ENCODE measurements at places on chromosomes 13 and 19.

DNA sequence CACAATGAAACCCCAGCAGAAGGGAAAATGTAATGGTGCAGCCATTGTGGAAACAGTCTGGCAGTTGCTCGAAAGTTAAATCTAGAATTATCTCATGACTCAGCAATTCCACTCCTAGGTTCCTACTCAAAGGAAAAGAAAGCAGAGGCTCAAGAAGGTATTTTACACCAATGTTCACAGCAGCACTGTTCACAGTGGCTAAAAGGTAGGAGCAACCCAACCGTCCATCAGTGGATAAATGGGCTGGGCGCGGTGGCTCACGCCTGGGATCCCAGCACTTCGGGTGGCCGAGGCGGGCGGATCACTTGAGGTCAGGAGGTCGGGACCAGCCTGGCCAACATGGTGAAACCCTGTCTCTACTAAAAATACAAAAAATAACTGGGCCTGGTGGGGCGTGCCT, 25.9 kb downstream of the ZFR2 start:
- no peak for DNase-seq

DNA sequence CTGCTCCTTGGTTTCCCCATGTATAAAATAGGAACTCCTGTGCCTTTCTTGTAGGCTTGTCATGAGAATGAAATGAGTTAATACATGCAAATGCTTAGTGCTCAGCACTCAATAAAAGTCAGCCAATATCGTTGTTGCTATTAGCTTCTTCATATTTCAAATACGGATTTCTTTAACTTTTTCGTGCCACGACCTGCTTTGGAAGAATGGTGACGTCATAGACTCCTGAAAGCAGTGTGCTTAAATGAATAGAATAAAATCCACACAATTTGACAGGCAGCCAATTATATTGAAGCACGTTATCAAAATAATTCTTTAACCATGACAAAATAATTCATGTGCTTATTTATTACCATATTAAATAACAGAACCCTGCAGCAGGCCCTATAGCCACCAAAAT, 26.6 kb upstream of the CDC16 start:
- DNase-seq = no peak

DNA sequence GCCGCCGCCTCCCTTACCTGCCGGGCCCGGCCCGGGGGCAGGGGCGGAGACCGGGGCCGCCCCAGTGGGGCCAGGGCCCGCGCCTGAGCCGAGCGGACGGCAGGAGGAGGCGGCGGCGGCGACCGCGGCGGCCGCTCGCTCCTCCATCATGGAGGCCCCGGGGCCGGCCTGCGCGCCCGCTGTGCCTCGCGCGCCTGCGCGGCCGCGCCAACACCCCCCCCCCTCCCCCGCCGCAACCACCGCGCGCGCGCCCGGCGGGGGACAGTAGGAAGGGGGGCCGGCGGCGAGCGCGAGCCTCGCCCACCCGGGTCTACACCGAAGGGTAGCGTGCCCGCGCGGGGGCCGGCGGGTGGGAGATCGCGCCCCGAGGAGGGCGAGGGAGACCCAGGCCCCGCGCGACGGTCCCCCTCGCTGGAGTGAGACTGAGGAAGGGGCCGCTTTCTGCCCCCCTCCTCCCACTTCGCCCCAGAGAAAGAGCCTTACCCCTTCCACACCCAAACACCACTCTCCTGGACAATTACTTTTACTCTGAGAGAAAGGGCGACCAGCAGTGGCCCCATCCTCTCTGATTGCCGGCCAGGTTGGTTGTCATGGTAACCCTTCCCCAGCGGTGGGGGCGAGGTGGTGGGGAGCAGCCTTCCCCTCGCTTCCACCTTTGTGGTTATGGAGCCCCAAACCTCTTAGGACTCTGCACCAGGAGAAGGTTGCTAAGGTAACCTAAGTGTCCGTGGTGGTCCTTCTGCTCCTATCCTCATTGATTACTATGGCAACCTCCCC, at the start of gene STRN4:
TSS of gene STRN4 (minus strand) at position 170 of the 777 bp plus-strand sequence. CDS start at position 150, 20 bp downstream.
- peak; percentile 38 for DNase-seq

DNA sequence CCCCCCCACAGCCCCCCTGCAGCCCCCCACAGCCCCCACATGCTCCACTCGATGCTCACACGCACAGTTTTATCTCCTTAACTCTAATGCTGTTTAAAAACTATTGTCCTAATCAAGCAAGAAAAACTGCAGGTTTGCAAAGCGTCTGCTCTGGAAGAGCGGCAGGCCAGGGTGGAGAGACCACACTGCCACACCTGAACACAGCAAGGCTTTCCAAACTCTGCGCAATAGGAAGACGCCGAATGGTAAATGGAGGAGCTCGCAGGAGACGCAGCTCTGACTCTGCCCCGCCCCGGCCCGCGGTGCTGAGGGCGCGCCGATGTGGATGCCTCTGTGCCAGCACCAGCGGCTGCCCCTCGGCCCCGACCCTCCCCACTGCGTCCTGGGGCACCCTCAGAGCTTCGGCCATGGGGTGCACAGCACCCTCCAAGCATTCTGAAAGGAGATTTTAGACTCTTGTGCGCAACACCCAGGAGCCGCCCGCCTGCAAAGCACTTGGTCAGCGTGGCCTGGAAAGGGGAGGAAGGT, 32.4 kb downstream of the RASA3 start:
- no peak for DNase-seq

DNA sequence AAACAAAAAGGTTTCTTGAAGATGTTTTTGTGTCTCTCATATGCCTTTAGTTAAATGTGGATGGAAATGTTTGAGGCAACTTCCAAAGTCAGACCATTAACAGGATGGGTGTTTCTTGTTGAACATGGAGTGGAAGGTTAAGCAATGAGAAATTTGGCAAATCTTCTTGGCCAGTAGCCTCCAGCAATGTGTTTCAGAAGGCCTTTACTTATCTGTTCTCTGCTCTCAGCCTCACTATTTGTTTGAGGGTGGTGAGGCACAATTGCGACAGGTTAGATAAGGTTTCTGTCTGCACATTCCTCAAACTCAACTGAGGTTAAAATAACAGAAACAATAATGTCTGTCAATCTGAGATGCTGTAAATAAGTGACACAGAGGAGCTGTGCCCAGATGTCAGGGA, 1019.0 kb downstream of the DIAPH3 start:
- DNase-seq = no peak

- no peak for DNase-seq
Observed at GRCh38 chr13:110665491-110666254, 40.2 kb downstream of the CARS2 start.

DNA sequence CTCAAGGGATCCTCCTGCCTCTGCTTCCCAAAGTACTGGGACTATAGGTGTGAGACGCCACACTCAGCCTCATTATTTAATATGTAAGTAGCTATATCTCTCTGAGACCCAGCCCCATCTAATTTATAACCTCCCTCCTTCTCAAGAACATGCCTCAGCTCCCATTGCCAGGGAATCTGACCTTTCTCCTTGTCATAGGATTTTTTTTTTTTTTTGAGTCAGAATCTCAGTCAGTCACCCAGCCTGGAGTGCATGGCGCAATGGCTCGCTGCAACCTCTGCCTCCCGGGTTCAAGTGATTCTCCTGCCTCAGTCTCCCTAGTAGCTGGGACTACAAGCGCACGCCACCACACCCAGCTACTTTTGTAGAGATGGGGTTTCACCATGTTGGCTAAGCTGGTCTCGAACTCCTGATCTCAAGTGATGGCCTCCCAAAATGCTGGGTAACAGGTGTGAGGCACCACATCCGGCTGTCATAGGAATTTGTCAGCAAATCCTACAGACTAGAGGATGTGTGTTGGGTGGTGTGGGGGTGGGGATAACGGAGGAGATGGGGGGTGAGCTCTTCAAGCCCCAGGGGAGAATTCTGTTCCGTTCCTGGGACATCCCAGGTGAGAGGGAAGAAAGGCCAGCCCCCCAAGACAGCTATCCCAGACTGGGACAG, 5.1 kb upstream of the EPS8L1 start:
- no peak for DNase-seq

GRCh38 chr19:42528354-42529247, at the start of gene CEACAM1:
CEACAM1 (minus strand) TSS chr19:42528481; CDS start chr19:42528374, 107 bp downstream.
- no peak for DNase-seq

- DNase-seq = no peak
Observed at GRCh38 chr13:66137384-66137783, 1092.8 kb downstream of the PCDH9 start.

DNA sequence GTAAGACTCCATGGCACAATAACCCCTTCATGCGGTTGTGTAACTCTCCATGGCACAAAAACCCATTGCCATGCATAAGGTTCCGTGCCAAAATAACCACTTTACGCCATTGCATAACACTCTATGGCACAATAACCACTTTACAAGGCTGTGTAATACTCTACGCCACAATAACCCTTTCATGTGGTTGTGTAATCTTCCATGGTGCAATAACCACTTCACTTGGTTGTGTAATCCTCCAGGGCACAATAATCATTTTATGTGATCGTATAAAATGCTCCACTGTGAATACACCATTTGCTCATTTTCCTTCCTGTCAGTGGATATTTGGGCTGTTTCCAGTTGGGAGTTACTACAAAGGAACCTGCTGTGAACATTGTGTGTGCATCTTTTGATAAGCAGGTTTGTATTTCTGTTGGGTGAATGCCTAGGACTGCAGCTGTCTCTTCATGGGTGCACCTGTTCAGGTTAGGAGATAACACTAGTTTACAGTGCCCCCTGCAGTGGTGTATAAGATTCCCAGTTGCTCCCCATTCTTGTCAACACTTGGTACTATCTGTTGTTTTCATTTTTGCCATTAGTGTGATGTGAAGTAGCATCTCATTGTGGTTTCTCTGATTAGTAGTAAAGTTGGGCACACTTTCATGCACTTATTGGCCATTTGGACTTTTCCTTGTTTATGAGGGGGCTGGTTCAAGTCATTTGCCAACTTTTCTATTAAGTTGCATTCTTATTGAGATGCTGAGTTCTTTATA, 21.1 kb upstream of the ZSCAN18 start:
- no peak for DNase-seq

DNA sequence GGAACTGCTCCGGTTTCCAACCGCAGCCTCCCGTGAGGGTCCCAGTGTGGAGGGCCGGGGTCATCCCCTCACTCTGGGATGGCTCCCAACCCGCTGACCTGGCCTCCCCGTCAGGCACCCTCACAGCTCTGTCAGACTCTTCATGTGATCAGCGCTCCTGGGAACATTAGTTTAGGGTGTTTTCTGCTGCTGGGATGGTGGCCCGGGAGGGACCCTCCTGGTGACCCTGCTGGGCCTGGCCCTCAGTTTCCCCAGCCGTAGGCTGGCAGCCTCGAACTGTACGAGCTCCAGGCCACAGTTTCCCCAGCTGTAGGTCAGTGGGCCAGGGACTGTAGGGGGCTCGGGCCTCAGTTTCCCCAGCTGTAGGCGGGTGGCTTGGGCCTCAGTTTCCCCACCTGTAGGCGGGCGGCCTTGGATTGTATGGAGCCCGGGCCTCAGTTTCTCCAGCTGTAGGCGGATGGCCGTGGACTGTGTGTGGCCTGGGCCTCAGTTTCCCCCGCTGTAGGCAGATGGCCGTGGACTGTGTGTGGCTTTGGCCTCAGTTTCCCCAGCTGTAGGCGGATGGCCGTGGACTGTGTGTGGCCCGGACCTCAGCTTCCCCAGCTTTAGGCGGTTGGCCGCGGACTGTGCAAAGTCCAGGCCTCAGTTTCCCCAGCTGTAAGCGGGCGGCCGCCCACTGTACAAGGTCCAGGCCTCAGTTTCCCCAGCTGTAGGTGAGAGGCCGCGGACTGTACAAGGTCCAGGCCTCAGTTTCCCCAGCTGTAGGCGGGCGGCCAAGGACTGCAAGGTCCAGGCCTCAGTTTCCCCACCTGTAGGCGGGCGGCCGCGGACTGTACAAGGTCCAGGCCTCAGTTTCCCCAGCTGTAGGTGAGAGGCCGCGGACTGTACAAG, 1.3 kb upstream of the PTBP1 start:
- DNase-seq = no peak

- DNase-seq = no peak
Observed at GRCh38 chr19:1553415-1553814, 14.7 kb downstream of the MEX3D start.

DNA sequence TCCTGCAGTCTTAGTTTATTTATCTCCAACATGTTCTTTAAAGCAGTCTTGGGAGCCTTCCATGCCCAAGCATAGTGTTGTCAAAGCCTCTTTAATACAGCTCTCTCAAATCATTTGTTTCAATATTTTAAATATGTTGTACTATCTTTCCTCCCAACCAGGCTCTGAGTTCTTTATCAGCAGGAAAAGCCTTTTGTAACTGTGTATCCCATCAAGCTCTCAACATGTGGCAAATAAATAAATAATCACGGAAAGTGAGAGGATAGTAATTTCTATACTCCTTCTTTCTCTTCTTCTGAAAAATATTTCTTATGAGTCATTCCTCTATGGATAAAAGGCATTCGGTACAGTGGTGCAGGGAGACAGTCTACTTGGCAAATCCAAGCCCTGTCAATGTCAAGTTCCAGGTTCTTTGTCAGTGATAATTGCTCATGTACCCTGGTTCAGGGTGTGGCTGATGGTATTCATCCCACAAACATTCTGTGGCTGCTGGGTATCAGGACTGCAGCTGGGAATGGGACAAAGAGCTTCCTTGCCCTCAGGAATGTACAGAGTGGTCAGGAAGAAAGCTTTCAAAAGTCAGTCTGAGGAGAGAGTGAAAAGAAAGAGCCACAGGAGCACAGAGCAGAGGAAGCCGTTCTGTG, 384.3 kb downstream of the EFNB2 start:
- DNase-seq = no peak

- no peak for DNase-seq
Observed at GRCh38 chr19:28864577-28865042, 348.3 kb downstream of the UQCRFS1 start.

DNA sequence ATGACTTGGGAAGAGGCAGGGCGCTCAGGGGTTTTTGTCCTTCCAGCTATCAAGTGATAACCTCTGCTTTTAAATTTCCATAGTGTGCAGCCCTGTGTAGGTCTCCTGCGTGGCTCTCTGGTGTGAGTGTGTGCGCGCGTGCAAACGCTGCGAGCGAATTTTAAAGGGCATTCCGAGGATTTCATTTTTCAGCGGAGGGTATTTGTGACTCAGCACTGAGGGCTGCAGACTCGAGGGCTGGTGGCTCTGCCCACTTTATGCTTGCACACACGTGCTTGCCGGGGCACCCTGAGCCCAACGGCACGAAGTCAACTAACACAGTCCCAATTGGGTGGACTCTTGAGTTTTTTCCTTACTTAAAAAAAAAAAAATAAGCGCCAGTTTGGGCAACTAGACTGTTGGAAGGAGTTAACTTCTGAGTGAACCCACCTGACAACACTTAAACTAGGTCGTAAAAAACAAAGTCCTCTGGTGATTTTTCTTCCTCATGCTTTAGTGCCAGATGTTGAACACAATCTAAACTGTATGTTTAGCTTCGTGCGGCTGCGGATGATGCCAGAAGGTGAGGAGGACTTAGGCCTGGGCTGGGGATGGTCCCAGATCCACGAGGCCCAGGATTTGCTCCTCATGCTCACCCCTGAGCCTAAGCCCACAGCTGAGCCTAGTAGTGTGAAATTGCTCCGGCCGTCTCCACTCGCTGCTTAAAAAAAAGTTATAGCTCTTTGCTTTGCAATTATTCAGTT, 2.1 kb downstream of the FGF9 start:
- DNase-seq = no peak

- no peak for DNase-seq
Observed at GRCh38 chr19:41804336-41804735, 7.9 kb downstream of the CEACAM3 start.

DNA sequence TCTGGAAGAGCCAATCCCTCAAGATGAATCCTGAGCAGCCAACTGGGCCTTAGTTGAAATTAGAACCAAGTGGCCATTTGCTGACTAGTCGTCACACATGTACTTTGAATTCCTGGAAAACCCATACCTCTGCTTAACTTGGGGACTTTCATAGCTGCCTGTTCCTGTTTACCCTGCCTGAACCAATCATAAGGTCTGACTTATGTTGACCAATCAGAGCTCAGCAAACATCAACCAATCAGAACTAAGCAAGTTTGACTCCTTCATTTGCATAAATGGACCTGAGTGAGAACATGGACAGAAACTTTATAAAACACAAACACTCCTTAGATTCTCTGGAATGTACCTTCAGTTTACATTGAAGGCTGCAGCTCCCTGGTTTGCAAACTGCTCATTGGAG, 50.8 kb downstream of the LATS2 start:
- DNase-seq = no peak

Data from NCI-H446 (cell line).